Activated naive CD4-positive, alpha-beta T cell (primary cell): ENCODE measurements at places on chromosomes 3 and 15.

GRCh38 chr15:63372018-63372705 is 9.5 kb downstream of the CA12 start:
- no peak for DNase-seq

DNA sequence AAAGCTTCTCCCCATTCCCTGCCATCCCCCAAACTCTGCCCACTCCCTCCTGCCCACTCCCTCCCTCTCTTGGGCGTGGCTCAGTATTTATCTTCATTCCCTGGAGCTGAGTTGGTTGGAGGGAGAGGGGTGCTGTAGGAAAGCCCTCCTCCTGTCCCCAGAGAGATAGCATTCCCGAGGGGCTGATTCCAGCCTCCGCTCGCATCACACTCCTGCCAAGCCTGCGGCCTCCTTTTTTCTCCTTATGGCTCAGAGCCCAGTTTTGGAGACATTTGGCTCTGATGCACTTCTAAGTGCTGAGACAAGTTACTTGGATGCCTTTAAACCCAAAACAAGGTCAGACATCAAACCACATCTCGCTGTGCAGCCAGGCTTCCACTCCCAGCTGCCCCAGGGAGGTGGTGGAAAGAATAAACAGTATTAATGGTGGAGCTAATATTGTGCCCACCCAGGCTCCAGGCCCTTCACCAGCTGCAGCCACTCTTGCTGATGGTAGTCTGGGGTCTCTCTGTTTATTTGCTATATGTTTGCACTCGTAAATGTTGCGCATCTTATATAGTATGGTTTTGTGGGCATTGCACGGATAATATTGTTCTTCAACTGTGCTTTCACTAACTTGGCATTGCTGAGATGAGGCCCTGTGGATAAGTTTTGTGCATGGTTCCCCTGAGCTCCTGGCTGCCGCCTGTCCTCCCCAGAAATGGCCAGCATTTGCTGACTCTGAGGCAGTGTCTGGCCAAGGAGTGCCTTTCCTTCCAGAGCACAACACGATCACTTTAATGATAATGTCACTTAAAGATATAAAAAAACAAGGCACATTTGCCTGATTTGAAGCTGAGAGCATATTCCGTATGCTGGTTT is 157.2 kb downstream of the LRRC28 start:
- no peak for DNase-seq

DNA sequence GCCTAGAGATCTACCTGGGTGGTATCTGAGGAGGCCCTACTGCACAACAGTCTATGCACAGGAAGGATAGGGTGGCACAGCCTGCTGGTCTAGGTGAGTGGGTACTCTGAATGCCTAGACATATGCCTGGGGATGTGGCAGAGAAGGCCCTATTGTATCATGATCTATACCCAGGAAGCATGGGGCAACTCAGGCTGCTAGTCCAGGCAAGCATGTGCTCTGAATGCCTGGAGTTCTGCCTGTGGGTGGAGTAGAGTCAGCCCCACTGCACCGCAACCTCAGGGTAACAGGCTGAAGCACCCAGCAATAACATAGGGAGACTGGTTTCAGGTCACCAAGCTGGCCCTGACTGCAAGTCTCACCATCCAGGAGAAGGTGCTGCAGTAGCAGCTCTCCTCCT is 224.7 kb downstream of the MFSD1 start:
- DNase-seq = no peak

DNA sequence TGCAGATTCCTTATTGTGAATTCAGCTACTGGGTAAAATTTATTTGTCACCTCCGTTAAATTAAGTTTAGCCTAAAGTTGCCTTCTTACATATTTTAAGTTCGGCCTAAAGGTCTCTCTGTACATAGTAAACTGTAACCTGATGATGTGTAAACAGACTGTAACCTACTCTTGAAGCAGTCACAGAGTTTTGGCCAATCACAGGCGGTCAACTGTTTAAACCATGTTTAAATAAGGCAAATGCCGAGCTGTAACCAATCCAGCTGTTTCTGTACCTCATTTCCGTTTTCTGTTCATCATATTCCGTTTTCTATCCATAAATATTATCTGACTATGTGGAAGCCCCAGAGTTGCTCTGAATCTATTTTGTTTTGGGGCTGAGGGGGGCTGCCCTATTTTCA is 2.4 kb upstream of the ADAMTSL3 start:
- no peak for DNase-seq

DNA sequence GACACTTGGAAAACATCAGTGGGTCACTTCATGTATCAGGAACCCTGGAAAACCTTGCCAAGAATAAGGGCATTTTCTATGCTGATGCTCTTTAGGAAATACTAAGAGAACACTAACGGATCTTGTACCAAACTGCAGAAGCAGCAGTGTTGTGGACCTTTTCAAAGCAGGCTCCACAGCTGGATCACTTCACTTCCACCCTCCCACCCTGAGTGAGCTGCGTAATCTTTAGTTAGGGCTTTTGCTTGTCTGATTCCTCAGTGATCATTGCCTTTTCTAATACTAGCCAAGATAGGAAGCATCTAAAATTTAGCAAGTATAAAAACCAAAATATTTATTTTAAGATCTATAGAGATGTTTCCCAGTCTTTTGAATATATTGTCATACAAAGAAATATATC is 229.0 kb downstream of the EPHA6 start:
- DNase-seq = no peak

DNA sequence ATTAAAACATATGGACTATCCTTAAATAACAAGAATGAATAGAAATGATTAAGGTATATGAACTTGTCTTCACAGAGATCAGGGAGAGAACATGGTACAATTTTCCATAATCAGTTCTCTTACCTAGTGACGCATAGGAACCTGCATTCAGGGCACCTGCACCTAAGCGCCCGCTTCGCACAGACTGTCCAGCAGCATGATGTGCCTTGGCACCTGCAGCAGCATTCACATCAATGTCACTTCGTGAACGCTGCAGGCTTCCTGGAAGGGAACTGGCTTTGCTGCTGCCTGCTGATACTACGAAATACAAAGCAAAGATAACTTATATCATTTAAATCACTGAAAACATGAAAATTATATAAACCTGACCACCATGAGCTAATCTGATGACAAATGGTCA is 115.2 kb downstream of the CLASP2 start:
- no peak for DNase-seq

DNA sequence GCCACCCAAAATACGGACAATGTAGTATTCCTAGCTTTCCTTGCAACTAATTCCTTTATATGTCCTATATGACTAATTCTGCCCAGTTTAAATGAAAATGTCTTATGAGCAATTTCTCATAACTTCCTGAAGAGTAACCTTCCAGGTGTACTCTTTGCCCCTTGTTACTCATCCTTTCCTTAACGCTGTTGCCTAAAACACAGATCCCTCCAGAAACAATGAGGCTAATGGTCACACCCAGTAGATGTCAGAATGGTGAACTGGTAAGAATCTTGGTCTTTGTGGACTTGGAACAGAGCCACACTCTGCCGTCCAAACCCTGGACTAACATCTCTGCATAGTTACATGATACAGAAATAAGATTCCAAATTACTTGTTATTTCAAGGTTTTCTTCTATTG is 497.9 kb downstream of the IGSF11 start:
- DNase-seq = no peak

GRCh38 chr15:69692342-69692741 is 239.7 kb downstream of the RPLP1 start:
- no peak for DNase-seq

GRCh38 chr15:89674526-89674925 is 4.6 kb downstream of the PLIN1 start:
- DNase-seq = no peak

DNA sequence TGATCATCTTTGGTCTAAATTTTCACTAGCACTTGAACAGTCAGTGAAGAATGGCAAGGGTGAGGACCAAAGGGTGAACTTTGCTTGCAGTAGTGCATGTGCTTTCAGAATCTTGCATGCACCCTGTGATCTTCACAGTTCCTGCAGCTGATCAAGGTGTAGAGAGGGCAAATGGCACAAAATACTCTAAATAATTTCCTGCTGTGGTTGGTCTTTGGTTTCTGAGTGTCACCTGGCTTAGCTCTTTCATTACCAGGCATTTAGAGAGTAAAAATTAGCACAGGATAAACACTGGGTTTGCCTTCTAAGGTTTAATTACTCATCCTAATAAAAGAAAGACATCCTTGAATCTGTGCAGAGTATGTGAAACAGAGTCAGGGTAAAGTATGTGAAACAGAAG is 11.4 kb downstream of the TIPARP start:
- DNase-seq = no peak

DNA sequence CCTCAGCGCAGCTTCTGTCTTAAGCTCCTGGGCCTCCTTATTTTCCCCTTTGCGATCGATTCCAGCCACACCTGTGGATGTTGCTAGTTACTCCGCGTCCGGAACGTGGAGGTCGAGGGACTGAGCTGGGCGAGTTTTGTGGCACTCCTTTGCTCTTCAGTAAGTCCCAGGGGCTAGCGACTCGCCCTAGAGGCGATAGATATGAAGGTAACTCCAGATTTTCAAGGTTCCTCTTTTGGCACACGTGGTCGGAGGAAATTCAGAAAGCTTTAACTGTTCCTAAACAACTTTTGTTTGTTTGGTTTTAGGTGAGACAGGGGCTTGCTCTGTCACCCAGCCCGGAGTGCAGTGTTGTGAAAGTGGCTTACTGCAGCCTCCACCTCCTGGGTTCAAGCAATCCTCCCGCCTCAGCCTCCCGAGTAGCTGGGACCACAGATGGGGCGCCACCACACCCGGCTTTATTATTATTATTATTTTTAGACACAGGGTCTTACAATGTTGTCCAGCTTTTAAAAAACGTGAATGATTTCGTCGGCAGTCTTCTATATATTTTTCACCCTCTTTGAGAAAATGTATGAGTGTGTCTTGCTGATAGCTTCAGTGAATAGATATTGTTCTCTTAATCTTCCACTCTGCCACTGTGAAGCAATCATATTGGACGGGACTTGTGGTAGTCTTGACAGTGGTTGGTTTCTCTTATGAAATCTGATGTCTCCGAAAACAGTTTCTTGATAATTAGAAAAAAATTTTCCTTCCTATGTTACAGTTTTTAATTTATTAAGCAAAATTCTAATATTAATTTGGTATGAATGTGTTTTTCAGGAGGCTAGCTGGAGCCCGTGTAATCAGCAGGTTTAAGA is 785 bp downstream of the MFSD1 start:
- no peak for DNase-seq

DNA sequence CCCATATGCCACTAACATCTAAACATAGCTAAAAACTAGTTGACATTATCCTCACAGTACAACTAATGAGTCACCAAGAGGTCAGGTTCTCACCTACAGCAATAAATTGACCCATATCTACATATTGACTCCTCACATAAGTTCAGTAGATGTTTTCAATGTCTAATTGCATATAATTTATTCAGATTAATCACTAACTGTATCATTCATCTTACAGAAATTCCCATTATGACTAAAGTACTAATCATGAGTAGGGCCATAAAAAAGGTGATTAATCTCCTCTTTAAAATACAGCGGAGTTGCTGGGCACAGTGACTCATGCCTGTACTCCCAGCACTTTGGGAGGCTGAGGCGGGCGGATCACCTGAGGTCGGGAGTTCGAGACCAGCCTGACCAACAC is 82.4 kb upstream of the ST3GAL6 start:
- DNase-seq = no peak

DNA sequence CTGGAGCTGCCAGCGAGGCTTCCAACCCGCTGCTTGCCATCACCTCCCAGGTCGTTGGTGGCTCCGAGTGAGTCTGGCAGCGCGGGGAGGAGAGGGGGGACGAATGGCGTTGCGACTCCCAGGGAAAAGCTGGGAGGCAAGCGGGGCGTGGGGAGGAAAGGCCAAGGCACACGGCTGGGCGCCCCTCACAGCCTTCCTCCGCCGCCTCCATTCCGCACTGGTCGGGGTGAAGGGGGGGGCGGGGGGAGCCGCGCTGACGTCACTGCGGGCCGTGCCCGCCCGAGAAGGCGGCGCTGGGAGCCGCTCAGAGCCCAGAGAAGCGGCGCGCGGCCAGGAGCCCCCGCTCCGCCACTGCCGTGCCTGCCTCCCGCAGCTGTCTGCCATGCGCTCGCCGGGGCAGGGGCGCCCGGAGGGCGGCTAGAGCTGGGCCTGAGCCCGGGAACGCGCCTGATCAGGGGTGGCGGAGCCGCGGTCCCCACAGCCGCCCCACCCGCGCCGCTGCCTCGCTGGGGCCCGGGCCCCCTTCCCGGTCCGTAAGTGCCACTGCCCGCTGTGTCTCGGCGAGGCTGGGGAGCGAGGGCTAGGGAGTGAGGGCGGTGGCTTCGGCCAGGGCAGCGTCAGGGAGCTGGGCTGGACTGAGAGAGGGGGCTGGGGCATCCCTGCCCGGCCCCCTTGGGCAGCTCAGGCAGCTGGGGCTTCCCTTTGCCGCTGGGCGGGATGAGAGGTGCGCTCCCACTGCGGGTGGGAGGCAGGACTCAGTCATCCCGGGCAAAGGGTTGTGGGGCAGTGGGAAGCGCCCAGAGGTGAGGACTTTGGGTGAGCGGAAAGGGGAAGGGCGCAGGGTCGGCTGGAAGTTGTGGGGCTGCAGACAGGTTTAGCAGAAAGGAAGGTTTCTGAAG is 27.8 kb upstream of the POLG start:
- DNase-seq = no peak

- peak; percentile 52 for DNase-seq
Measured at GRCh38 chr3:25663869-25664811, 567 bp downstream of the TOP2B start.

DNA sequence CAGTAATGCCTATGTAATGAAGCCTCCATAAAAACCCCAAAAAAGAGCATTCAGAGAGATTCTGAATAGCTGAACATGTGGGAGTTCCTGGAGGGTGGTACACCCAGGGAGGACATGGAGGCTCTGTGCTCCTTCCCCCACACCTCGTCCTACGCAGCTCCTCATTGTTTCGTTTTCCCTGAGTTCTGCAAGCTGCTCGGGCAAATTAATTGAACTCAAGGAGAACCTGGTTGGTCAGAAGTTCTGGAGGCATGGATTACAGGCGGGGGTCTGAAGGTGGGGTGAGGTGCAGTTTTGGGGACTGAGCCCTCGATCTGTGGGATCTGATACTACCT is 142.2 kb downstream of the MYO9A start:
- DNase-seq = no peak

- no peak for DNase-seq
Measured at GRCh38 chr3:64530434-64531049, 157.3 kb downstream of the ADAMTS9 start.

DNA sequence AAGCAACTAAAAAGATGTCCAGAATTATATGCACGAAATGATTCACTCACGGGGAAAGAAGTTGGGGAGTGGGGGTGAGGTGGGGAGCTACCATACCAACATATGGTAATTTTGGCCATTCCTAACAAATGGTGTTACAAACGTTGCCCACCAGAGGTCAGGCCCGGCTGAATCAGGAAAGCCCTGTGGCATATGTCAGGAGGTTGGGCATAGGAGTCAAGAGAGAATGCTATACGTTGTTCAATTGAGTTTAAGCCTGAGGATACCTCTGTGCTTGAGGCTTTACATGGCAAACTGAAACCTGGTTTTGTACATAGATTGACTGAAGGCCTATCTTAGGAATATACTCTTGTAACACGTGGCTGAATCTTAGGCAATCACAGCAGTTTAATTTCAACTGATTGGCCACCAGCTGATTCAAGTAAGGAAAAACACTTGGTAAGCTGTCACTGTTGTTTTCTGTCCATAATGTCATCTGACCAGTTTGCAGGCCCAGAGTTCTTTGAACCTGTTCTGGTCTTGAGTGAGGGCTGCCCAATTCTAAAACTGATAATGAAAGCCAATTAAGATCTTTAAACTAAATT is 23.4 kb upstream of the SLC2A2 start:
- no peak for DNase-seq

- DNase-seq = no peak
Measured at GRCh38 chr3:190094160-190094718, 26.5 kb downstream of the P3H2 start.
